ENCODE measurements at places on chromosomes 11 and 22.

DNA sequence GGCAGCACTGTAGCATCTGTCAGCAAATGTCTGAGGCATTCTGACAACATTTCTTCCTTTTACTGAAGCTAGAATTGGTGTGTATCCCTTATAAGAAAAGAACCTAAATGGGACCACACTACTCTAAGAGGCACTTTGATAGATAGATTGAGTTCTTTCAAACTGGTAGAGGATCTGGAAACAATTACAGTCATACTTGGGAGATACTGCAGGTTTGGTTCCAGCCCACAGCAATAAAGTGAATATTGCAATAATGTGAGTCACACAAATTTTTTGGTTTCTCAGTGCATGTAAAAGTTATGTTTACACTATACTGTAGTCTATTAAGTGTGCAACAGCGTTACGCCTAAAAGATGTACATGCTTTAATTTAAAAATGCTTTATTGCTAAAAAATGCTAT, 96.9 kb downstream of the SBF2 start:
- DNase-seq: no peak

- DNase-seq: no peak
Measured at GRCh38 chr11:36583667-36584066, 10.6 kb upstream of the IFTAP start.

DNA sequence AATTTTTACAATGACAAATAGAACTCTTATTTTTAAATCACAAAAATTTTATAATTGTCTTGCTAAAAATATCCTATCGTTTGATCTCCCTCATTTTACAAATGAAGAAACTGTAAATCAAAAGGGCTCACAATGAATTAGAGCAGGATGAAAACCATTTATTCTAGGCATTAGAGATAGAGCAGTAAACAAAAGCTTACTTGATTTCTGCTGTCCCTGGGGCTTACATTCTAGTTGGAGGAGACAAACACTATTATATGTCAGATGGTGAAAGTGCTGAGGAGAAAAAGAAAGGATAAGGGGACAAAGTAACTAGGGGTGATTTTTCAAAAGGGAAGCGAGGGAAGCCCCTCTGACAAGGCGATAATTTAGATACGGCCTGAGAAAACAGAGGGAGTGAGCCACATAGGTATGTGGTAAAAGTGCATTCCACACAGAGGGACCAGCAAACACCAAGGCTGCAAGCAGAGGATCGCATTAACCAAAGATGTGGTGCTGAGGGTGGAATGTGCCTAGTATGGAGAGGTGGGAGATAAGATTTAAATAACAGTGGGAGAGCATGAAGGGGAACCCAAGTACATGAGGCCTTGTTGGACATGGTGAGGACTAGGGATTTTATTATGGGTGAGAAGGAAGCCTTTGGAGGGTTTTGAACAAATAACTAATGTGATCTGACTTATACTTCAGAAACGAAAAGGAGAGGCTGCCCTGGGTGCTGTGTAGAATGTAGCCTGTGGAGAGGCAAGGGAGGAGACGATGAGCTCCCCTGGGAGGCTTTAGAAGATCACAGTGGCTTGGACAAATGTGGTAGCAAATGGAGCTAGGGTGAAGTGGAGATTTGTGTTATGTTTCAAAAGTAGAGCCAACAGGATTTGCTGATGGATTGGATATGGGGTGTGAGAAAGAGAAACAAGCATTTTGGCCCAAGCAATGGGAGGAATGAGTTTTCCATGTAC, 62.1 kb downstream of the PDHX start:
- no peak for DNase-seq

DNA sequence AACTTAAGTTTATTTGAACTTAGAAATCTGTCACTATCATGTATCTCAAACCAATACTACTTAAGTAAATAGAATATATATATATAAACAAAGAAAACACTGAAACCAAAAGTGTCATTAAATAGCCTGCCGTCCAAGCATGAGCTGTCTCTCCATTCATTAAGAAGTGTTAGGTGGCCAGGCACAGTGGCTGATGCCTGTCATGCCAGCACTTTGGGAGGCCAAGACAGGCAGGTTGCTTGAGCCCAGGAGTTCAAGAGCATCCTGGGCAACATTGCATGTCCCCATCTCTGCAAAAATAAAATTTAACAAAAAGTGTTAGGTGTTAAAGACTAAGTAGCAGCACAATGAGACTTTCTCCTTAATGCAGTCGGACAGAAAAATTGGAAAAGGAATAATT, 14.0 kb downstream of the CD6 start:
- DNase-seq: no peak

DNA sequence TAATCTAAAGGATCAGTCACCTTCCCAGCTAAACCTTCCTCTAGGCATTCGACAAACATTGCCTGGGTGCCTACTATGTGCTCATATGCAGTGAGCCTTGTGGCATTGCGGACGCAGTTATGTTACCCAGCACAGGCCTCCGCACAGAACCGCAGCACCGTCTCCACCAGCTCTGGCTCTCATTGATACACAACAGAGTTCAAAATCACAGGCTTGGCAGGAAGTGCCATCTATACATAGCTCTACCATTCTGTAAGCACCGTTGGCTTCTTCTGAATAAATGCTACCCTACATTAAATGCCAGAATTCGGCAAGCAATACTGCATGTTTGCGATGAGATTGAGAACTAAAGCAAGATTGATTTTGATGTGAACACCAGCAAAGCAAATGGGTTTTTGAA, 31.0 kb downstream of the DSCAML1 start:
- no peak for DNase-seq

DNA sequence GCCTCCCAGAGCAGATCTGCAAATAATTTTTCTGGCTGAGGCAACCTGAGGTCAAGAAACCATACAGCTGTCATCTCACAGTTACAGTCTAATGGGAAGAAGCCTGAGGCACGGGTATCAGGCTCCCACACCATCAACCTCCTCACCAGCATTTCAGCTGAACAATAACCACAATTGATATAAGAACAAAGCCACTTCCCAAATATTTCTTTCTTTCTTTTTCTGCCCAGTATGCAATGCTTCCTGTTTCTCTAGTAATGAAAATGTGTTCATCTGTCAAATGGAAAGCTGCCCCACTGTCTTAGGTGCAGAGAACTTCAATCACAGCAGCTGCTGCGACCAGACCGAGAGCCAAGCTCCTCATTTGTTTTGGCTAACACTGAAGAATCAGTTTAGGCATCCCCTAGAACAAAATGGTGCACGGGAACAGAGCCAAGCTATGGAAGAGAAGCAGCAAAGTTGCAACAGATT, 108.4 kb downstream of the BLID start:
- no peak for DNase-seq

GRCh38 chr11:16827139-16827538, 88.7 kb downstream of the C11orf58 start:
- no peak for DNase-seq

DNA sequence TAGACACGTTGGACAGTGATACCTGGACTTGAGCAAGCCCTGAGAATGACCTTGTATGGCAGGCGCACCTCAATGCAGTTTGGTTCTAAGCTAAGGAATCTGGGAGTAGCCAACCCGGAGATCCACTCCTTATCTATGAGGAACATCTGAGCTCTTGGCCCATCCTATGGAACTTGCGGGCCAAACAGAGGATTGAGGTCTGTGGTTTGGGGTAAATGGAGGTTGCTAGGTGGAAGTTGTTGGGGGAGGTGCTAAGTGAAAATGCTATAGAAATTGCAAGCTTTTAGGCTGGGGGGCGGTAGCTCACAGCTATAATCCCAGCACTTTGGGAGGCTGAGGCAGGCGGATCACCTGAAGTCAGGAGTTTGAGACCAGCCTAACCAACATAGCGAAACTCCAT, 8.9 kb downstream of the GDPD5 start:
- no peak for DNase-seq
